Naive thymus-derived CD4-positive, alpha-beta T cell (primary cell): ENCODE measurements at places on chromosomes 13 and 19. TPM values are rescaled to one million over a fixed set of nuclear protein-coding genes. Genes with fewer than 3 reads are reported as not detected.

DNA sequence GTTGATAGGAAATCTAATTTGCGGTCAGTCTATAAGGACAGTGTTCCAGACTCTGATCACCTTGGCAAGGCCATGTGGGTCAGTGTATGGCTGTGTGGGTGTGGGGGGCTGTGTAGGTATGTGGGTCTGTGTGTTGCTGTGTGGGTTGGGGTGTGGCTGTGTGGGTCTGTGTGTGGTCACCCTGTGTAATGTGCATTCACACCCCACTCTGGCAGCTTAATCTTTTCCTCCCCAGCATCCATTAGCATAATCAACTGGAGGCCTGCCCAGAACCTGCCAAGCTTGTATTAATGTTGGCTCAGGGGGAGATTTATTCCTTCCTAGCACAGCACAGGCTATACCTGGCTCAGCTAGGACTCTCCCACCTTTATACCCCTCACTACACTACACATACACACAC lies 203.2 kb downstream of the TUBA3C start:
- DNase-seq, result no peak

- no peak for DNase-seq
Observed at GRCh38 chr19:958967-959855, 24.9 kb upstream of the WDR18 start.

GRCh38 chr19:41436674-41436951 lies 3.1 kb downstream of the DMAC2 start:
- no peak for DNase-seq

DNA sequence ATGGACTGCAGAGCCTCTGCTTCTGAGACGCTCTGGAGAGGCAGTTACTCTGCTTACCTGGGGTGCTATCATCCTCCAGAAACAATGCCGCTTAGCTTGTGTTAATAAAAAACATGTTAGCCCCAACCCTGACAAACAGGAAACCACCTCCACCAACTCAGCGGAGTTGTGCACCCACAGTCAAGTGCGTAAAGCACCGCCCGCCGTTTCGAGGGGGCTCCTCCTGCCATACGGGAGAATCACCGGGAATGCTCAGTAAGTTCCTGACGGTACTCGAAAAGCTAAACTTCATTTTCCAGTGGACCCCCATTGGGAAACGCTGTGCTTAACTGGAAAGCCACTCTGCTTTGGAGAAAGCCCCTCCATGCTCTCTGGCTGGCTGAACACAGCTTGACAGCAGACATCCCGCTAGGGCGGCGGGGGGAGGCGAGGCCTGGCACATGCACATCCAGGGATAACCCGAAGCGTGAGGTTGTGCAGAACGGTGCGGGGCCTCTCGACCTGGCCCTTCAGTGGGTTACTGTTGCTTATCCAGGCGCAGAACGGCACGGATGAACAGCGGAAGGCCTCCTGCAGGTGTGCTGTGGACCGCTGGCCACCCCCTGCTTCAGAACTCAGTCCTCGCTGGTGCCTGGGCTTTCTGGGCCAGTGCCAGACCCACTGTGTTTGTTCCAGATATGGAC lies 17.1 kb downstream of the GAS6 start:
- peak; percentile 23 for DNase-seq

DNA sequence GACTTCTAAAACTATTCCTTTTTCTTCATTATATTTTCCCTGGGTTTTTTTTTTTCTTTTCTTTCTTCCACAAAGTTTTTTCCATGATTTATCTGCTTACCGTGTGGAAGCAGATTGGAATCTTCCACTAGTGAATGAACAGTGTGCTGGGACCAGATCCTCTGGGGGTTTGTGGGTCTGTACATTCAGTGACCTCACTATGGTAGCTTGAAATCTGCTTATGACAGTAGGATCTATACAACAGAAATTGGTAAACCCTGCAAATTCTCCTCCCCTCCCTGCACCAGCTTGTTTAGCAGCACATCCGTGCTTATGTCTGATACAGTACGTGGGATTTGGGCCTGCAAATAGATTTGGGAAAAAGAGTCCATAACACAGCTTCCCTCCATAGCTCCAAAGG lies 26.0 kb upstream of the MAB21L1 start:
- no peak for DNase-seq

DNA sequence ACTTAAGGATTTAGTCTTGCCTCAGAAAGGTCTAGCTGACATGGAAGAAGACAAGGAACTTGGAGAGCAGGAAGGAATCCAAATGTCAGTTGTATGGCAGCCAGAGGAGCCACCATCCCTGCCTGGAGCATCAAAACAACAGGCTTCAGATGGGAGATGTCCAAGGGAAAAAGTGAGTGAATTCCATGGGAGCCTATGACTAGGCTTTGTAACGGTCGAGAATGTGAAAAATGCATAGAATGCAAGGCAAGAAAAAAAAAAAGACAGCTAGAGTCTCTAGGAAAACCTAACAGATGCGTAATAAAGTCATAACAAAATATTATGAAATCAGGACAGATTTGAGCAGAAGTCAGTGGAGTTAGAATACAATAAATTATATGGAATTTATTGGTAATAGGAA lies 183.7 kb upstream of the LSM14A start:
- DNase-seq, result no peak

- DNase-seq, result no peak
Observed at GRCh38 chr13:99376132-99376531, 68.9 kb upstream of the GPR183 start.

- no peak for DNase-seq
Observed at GRCh38 chr19:14375055-14375581, 6.1 kb upstream of the ADGRE5 start.

- no peak for DNase-seq
Observed at GRCh38 chr19:16336571-16336970, 11.9 kb downstream of the KLF2 start.

GRCh38 chr13:49652355-49653305 lies 24.3 kb downstream of the ARL11 start:
- DNase-seq, result no peak

The PSG3 gene
- not detected for total RNA-seq

The SIGLEC12 gene
- total RNA-seq, result not detected

The USHBP1 gene
- total RNA-seq, result 0.61 TPM

The GFY gene
- not detected for total RNA-seq

The ETFB gene
- total RNA-seq, result 51.0 TPM

The CARD8 gene
- total RNA-seq, result 104 TPM

The ZNF583 gene
- 2.9 and 4.3 TPM in 2 replicates for total RNA-seq
